ENCODE measurements at places on chromosomes 2 and 18.

DNA sequence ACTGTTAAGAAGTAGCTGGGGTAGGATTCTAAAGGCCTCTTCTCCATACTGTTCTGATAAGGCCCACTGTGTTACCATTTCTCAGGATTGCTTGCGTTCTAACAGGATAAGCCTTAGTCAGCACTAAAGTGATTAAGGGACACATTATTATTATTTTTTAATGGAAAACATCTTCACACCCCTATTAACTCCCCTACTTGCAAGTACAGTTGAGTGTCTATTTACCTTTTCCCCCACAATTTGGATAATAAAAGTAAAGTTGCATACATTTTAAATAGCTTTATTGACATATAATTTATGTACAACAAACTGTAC, 9.0 kb downstream of the REL start:
- no peak for DNase-seq

- no peak for DNase-seq
Measured at GRCh38 chr18:70019136-70019535, 71.5 kb upstream of the CD226 start.

GRCh38 chr2:222882484-222882928, 21.7 kb downstream of the ACSL3 start:
- no peak for DNase-seq

GRCh38 chr2:28234807-28235206, 157.9 kb upstream of the FOSL2 start:
- no peak for DNase-seq

- DNase-seq = no peak
Measured at GRCh38 chr2:218152777-218153176, 14.0 kb downstream of the CXCR1 start.

DNA sequence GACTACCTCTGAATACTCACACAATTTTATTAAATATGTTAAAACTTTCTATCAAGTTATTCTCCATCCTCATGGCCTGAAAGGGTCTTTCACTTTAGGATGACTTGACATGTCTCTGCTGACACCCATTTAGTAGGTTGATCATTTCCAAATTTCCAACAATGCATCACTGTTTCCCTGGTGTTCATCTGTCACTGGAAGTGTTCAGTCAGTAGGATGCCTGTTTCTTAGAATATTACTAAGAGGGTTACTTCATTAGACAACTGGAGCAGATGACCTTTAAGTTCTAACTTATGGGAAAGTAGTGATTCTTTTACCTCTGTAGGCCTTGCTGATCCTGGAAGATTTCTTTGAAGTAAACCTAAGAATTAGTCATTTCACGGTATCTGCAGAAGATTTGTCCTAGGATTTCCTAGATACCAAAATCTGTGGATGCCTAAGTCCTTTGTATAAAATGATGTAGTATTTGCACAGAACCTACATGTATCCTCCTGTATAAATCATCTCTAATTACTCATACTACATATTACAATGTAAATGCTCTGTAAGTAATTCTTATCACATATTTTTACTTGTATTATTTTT, 77.7 kb downstream of the MAP3K20 start:
- DNase-seq = no peak

GRCh38 chr2:184455624-184456023, 142.7 kb upstream of the ZNF804A start:
- peak; percentile 1 for DNase-seq

DNA sequence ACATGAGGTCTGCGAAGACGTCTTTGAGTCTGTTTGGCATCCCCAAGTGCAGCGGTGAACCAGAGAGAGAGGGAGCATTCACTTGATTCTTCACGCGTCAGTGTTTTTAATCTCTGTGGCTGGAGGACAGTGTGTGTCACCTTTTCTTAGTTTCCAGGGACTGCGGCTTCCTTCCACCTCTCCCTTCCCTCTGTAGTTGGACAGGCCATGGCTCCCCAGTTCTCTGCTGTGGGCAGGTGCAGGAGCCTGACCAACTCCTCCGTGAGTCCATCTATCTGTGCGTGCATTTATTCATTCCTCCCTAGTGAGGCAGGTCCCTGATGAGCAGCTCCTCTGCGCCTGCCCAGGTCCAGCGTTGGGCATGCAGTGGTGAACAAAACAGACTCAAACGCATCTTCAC, 42.9 kb downstream of the AGAP1 start:
- DNase-seq = no peak

GRCh38 chr18:13500227-13500865, 226.0 kb downstream of the FAM210A start:
- DNase-seq = peak; percentile 89

- peak; percentile 78 for DNase-seq
Measured at GRCh38 chr2:74845217-74845751, 11.4 kb downstream of the HK2 start.

GRCh38 chr2:126717928-126718327, 62.0 kb downstream of the GYPC start:
- DNase-seq = no peak

DNA sequence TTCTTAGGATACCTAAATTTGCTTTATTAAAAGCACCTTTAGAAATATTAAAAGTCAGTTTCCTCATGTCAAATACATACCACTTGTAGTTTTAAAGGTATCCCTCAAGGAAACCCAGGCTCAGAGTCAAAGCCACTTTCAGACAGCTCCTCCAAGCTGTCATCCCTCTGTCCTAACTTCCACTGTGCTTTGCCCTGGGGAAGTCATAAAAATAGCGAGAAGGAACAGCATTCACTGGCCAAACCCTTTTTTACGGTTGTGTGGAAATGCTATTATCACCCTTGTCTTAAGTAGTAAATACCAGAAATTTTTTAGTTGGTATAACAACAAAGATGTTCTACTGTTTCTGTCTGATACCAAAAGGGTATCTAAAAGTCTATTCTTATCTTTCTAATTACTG, 680.5 kb downstream of the ZEB2 start:
- DNase-seq = no peak

GRCh38 chr18:23495723-23496440, 7.4 kb upstream of the RMC1 start:
- DNase-seq = no peak

- DNase-seq = no peak
Measured at GRCh38 chr2:219404954-219405353, 13.2 kb upstream of the DES start.

- peak; percentile 74 for DNase-seq
Measured at GRCh38 chr2:160561551-160562295, 68.1 kb upstream of the RBMS1 start.

DNA sequence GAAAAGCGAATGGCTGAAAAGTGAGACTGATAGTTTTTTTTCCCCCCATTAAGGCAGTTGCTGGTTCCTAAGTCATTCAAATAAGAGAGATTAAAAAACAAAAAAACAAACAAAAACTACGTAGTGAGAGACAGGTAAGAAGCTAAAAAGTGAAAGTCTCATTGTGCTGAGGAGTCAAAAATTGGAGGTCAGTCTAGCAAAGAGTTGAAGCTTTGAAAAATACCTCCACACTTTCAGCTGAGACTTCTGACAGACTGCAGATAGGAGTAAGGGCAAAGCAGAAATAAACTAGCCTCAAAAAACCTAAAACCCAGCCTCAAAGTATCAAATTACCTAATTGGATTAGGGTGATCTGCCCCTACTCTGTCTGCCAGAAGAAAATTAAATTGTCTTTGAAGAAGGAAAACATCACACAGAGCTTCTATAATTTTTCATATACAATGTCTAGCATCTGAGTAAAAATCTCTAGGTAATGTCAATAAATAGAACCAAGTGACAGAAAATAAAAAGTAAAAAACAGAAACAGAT, 10.9 kb upstream of the EIF2AK3 start:
- DNase-seq = no peak

GRCh38 chr2:240465765-240466578, 30.5 kb downstream of the GPC1 start:
- no peak for DNase-seq

GRCh38 chr2:240571314-240571973, 3.2 kb downstream of the RNPEPL1 start:
- DNase-seq = no peak

DNA sequence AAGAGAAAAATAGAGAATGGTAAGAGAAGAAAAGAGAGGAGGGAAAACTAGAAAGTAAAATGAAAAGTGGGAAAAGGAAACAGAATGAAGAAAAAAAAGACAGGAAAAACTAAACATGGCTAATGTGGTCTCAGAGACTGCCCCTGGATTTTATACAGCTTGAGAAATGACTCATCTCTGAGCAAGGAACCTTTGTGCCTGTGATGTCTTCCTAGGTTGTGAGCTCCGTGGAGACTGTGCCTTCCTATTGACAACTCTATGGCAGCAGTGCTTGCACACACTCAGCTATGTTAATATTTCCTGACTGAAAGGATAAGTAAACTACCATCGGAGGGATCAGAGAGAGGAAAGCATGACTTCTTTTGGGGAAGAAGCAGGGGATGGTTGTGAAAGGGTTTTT, 203.8 kb downstream of the RDH14 start:
- DNase-seq = peak; percentile 40

GRCh38 chr2:40218679-40219078, 233.2 kb downstream of the SLC8A1 start:
- no peak for DNase-seq

GRCh38 chr2:56232912-56233311, 49.1 kb downstream of the CCDC85A start:
- no peak for DNase-seq

DNA sequence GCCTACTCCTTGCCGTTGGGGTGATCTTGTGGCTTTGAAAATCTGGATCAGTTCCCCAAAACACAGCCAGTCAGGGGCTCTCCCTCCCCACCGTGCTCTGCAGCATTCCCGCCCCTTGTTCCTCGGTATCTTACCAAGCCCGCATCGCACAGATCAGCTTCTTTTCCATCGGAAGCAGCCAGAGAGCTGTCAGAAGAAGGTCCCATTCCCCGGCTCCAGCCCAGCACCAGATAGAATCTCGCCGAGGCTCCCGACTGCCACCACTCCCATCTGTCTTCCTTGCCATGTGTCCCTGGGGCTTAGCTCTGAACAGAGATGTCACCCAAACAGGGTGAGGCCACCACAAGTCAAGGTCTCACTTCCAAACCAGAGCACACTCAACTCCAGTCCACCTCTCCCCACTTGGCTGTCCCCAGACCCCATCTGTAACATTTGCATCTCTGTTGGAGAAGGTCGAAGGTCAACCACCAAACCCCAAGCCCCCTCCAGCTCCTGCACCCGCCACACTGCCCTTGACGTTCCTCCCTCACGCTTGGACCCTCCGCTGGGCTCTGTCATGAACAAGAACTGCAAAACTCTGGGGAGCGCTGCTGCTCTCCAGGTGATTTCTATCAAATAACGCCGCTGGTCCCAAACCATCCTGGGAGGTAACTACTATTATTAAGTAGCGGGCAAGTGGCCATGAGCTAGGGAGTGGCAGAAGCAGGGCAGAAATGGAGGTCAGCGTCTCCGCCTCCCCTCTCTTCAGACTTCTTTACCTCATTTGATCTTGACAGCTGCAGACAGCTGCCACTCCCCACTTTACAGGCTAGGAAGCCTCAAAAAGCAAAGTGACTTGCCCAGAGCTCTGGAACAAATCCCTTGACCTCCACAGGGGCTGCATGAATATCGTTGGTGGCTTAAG, 70.0 kb upstream of the TAF1B start:
- DNase-seq = no peak
